ENCODE measurements at places on chromosomes 3 and 15.

- no peak for DNase-seq
Observed at GRCh38 chr3:45023675-45024074, 2.4 kb upstream of the CLEC3B start.

- no peak for DNase-seq
Observed at GRCh38 chr3:27677565-27677964, 44.6 kb downstream of the EOMES start.

DNA sequence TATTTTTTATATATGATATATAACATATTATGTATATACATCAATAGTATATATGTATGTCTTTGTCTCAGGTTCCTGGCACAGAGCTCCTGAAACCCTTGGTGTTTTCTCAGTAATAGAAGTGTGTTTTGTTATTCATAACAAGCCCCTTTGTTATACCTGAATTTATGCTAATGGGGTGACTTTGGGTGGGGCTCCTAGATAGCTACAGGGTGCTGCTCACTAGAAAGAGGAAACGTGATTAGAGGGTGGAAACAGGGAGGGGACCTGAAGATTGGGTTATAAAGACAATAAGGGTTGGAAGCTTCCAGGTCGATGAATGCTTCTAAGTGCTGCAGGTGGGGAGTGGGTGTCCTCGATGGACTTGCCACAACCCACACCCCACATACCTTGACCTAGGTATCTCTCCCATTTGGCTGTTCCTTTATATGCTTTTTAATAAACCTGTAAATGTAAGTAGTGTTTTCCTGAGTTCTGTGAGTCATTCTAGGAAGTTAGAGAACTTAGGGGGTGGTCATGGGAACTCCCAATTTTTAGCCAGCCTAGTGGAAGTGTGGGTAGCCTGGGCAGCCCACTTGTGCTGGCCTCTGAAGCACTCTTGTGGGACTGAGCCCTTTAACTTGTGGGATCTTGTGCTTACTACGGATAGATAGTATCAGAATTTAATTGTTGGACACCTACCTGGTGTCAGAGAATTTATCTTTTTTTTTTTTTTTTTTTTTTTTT is 36.9 kb upstream of the C15orf39 start:
- no peak for DNase-seq

DNA sequence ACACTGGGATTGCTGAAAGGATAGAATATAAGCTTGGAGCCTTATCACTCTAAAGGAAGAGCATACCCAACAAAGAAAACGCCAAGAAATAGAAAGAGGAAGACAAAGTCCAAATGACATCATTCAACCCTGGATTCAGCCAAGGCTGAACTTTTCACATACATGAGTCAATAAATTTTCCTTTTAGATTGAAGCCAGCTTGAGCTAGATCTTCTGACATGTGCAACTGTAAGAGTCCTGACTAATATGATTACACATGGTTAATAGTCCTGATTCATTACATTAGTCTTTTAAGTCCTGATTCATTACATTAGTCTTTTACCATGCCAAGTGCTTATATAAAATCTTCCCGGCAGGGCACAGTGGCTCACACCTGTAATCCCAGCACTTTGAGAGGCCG is 13.6 kb upstream of the DENND6A start:
- no peak for DNase-seq

GRCh38 chr3:193982258-193982659 is 153.7 kb upstream of the HES1 start:
- DNase-seq: peak; percentile 68

- DNase-seq: peak; percentile 50
Observed at GRCh38 chr3:112136959-112137693, 4.1 kb upstream of the GCSAM start.

DNA sequence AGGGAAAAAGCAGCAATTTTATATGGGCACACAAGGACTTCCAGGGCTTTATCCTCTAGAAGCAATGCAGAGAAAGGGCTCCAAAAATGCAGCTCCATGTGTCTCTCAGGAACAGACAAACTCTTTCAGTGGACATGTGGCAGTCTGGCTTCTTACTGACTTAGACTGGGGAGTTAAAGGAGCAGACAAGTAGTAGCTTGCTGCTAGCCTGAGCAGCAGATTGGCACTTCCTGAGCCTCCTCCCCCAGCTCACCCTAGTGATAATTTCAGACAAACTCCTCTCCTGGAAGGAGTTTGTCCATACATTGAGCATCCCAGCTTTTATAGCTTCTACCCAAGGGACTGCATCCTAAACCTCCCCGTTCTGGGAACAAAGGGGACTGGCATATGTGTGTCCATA is 101.7 kb upstream of the MANF start:
- DNase-seq: no peak

GRCh38 chr3:42486814-42487565 is 15.5 kb upstream of the VIPR1 start:
- DNase-seq: no peak

DNA sequence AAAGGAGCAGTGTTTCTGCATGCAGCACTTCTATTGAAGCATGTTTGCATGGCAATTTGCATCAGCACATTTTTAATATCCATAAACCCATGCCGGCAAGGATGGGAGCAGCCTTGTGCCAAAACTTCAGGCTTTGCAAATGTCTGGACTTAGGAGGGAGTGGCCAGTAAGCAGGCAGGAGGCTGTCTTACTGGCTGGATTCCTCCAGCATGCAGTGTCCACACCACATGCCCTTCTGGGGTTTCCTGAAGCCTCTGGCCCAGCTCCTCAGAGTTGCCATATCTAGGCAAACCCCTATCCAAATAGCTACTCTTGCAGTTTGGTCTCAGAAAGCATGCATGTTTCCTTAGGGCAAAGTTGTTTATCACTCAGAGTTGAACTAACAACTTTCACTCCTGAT is 139.1 kb upstream of the MRPS22 start:
- no peak for DNase-seq

- no peak for DNase-seq
Observed at GRCh38 chr3:29853841-29854397, 573.0 kb downstream of the RBMS3 start.

GRCh38 chr3:135242285-135242684 is 447.2 kb downstream of the EPHB1 start:
- DNase-seq: no peak

- DNase-seq: peak; percentile 45
Observed at GRCh38 chr3:119690043-119690656, 12.7 kb upstream of the CFAP91 start.
